ENCODE measurements at places on chromosomes 3 and 15.

- no peak for DNase-seq
- H3K4me3 ChIP-seq, result no peak overlapping the region
- no peaks in the 10 kb centered on the region for H3K27me3 ChIP-seq
- H3K36me3 ChIP-seq, result no peaks in the 10 kb centered on the region
- H3K27ac ChIP-seq, result no peak overlapping the region
Observed at GRCh38 chr3:127439621-127440020, 150.9 kb downstream of the TPRA1 start.

DNA sequence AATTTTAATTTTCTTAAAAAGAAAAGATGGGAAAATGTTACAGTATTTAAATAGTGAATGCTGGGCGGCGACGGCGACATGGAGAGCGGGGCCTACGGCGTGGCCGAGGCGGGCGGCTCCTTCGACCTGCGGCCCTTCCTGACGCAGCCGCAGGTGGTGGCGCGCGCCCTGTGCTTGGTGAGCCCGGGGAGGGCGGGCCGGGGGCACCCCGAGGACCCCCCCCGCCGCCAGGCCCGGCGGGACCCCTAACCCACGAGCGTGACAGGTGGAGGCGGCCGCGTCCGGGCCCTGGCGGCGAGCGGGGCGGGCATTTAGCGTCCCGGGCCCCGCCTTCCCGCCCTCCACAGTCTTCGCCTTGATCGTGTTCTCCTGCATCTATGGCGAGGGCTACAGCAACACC is 38.4 kb upstream of the GOLGA8J start:
- no peak overlapping the region for H3K4me3 ChIP-seq
- H3K36me3 ChIP-seq, result no peaks in the 10 kb centered on the region
- peaks cover 13% of the 10 kb centered on the region for H3K4me1 ChIP-seq
- H3K27ac ChIP-seq, result no peak overlapping the region
- no peak for DNase-seq

DNA sequence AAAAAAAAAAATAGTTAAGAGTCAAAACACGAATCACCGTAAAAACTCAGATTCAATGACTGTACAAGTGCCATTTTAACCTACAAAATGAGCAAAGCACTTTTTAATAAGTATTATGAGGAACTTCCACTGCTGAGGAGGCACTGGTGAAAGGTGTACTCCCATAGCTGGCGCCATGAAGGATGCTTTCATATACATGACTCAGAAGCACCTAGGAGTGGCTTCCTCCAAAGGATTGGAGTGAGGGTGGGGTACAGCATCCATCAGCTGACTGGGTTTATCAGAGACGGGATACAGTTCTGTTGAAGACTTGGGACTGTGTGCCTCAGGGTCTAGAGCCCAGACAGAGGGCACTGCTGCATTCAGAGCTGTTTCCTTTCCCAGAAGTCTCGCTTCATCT is 60.9 kb upstream of the MEX3B start:
- H3K4me1 ChIP-seq, result peaks cover 3% of the 10 kb centered on the region
- no peak for DNase-seq
- H3K27me3 ChIP-seq, result peaks cover 13% of the 10 kb centered on the region

- 0 out of 2 replicates have a peak overlapping the region, but pooled peaks have one; percentile 35 for H3K27ac ChIP-seq
- peak; percentile 67 for DNase-seq
- H3K4me3 ChIP-seq, result no peak overlapping the region
Observed at GRCh38 chr3:177284383-177284881, 87.2 kb upstream of the TBL1XR1 start.

GRCh38 chr3:194688200-194688740 is 2.6 kb downstream of the FAM43A start:
- H3K4me3 ChIP-seq, result peak overlapping the region; percentile 64
- DNase-seq, result peak; percentile 48
- no peak overlapping the region for H3K27ac ChIP-seq
- H3K4me1 ChIP-seq, result peaks cover 37% of the 10 kb centered on the region

GRCh38 chr3:34216711-34217335 is 418.4 kb downstream of the PDCD6IP start:
- H3K27ac ChIP-seq, result no peak overlapping the region
- 0 out of 2 replicates have a peak, but pooled peaks cover 7% of the 10 kb centered on the region for H3K4me1 ChIP-seq
- no peaks in the 10 kb centered on the region for H3K36me3 ChIP-seq
- no peak for DNase-seq
- no peaks in the 10 kb centered on the region for H3K27me3 ChIP-seq

GRCh38 chr15:69794645-69795469 is 302.9 kb downstream of the TLE3 start:
- H3K4me3 ChIP-seq, result no peak overlapping the region
- peaks cover 7% of the 10 kb centered on the region for H3K4me1 ChIP-seq
- no peaks in the 10 kb centered on the region for H3K27me3 ChIP-seq
- H3K27ac ChIP-seq, result peak overlapping the region; percentile 45
- H3K36me3 ChIP-seq, result no peaks in the 10 kb centered on the region
- DNase-seq, result no peak

DNA sequence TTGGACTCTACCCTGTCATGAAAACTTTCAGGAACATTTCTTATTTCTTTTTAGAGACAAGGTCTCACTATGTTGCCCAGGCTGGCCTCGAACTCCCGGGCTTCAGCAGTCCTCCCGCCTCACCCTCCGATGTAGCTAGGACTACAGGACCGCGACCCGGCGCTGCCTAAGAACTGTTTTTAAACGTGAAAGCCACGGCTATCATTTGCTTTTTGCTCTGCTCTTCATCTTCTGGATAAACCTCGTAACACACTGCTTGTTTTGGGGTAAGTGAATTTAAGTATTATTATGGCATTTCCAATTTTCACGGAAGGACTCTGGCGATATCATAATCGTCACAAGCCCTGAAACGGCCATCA is 14.3 kb upstream of the CCNL1 start:
- peak overlapping the region; percentile 86 for H3K4me3 ChIP-seq
- peaks cover 16% of the 10 kb centered on the region for H3K36me3 ChIP-seq
- no peak for DNase-seq
- H3K27ac ChIP-seq, result peak overlapping the region; percentile 99

- H3K4me3 ChIP-seq, result no peak overlapping the region
- no peaks in the 10 kb centered on the region for H3K27me3 ChIP-seq
- no peak overlapping the region for H3K27ac ChIP-seq
- no peaks in the 10 kb centered on the region for H3K36me3 ChIP-seq
- peaks cover 11% of the 10 kb centered on the region for H3K4me1 ChIP-seq
Observed at GRCh38 chr3:88991496-88991895, 115.9 kb upstream of the EPHA3 start.

- H3K36me3 ChIP-seq, result no peaks in the 10 kb centered on the region
- DNase-seq, result no peak
- H3K4me1 ChIP-seq, result 0 out of 2 replicates have a peak, but pooled peaks cover 8% of the 10 kb centered on the region
- H3K27me3 ChIP-seq, result no peaks in the 10 kb centered on the region
- no peak overlapping the region for H3K27ac ChIP-seq
Observed at GRCh38 chr3:15979495-15979894, 181.7 kb upstream of the ANKRD28 start.

- peak overlapping the region; percentile 67 for H3K4me3 ChIP-seq
- peaks cover 50% of the 10 kb centered on the region for H3K27me3 ChIP-seq
- peaks cover 9% of the 10 kb centered on the region for H3K4me1 ChIP-seq
Observed at GRCh38 chr3:52246728-52247408, 1.3 kb downstream of the PPM1M start.

GRCh38 chr15:39132954-39133600 is 447.8 kb upstream of the THBS1 start:
- peaks cover 9% of the 10 kb centered on the region for H3K4me1 ChIP-seq
- no peak for DNase-seq
- H3K36me3 ChIP-seq, result no peaks in the 10 kb centered on the region
- no peak overlapping the region for H3K4me3 ChIP-seq
- H3K27ac ChIP-seq, result no peak overlapping the region
- H3K27me3 ChIP-seq, result no peaks in the 10 kb centered on the region

DNA sequence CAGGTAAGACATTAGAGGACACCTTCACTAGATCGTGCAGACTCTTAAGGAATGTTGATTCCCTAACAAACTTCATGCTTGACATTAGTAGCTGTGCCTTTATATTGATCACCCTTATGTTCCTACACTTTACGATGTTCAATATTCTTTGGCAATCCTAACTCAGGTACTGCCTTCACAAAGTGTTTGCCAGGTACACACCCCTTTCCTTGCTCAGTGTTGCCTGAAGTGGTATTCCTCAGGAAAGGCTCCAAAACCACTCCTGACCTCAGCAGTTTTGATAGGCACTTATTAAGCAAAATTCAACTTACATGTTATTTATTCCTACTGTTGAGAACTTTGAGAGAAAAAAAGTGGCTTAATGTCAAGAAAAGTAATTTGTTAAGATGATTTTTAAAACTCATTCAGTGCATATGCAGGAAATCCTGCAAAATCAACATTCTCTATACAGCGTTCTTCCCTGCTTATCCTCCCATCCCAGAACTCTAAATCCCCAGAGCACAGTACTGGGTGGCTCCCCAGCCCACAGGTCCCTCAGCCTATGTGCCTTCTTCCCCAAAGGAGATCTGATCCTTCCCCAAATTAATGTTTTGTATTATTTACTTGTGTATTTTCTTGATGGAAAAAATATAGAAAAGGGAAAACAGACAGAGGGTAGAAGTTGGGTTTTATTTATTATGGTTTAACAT is 260.7 kb downstream of the MECOM start:
- no peak overlapping the region for H3K4me3 ChIP-seq
- H3K4me1 ChIP-seq, result peaks cover 32% of the 10 kb centered on the region
- H3K27me3 ChIP-seq, result no peaks in the 10 kb centered on the region
- no peaks in the 10 kb centered on the region for H3K36me3 ChIP-seq
- DNase-seq, result no peak
- H3K27ac ChIP-seq, result no peak overlapping the region

DNA sequence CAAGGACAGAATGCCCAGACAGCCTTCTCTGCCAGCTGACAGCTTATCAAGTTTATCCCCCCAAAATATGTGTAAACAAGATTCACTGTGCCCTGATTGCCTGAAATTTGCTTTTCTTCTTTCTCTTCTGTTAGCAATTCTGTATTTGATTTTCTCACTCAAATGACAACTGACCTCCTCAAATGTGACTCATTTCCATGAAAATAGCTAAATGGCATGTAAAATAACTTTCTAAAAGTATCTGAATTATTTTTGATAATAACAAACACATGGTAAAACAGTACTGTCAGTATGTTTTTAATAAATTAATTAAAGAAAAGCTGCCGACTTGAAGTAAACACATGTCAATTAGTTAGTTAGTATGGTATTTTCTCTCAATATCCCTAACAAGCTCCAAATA is 202.3 kb upstream of the STAC start:
- no peaks in the 10 kb centered on the region for H3K36me3 ChIP-seq
- no peak overlapping the region for H3K4me3 ChIP-seq
- no peak overlapping the region for H3K27ac ChIP-seq
- DNase-seq, result no peak
- H3K27me3 ChIP-seq, result no peaks in the 10 kb centered on the region
- peaks cover 25% of the 10 kb centered on the region for H3K4me1 ChIP-seq

- no peak overlapping the region for H3K27ac ChIP-seq
- no peak overlapping the region for H3K4me3 ChIP-seq
- peaks cover 67% of the 10 kb centered on the region for H3K36me3 ChIP-seq
- H3K4me1 ChIP-seq, result no peaks in the 10 kb centered on the region
- DNase-seq, result no peak
Observed at GRCh38 chr3:47634996-47635395, 56.3 kb upstream of the CSPG5 start.

GRCh38 chr15:41978534-41978933 is 6.2 kb upstream of the EHD4 start:
- no peak overlapping the region for H3K4me3 ChIP-seq
- H3K27ac ChIP-seq, result no peak overlapping the region
- H3K4me1 ChIP-seq, result peaks cover 20% of the 10 kb centered on the region
- no peaks in the 10 kb centered on the region for H3K36me3 ChIP-seq

- H3K36me3 ChIP-seq, result no peaks in the 10 kb centered on the region
- DNase-seq, result no peak
- peaks cover 32% of the 10 kb centered on the region for H3K4me1 ChIP-seq
- peaks cover 27% of the 10 kb centered on the region for H3K27me3 ChIP-seq
Observed at GRCh38 chr3:149673393-149673792, 15.6 kb upstream of the WWTR1 start.

- H3K4me1 ChIP-seq, result peaks cover 9% of the 10 kb centered on the region
- no peak for DNase-seq
- peaks cover 20% of the 10 kb centered on the region for H3K36me3 ChIP-seq
- H3K27ac ChIP-seq, result no peak overlapping the region
- no peak overlapping the region for H3K4me3 ChIP-seq
Observed at GRCh38 chr15:22887157-22887951, 48.9 kb downstream of the NIPA2 start.

DNA sequence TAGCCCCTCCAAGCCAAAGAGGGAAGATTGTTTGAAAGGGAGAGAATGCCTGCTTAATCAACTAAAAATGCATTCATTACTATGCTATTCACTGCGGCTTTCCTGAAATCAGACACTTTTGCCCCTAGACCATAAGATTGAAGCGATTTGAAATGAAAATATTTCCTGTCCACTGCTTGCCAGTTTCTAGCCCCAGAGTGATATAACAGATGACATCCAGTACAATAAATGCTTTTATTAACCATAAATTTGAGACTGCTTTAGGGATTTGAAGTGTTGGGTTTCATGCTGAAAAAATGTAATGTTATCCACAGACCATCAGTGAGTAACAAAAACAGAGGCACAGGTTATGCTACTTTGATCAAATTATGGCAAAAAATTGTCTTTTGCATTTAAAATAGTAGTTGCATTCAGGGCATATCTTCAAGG is 14.1 kb downstream of the IL17RD start:
- H3K27ac ChIP-seq, result no peak overlapping the region
- no peaks in the 10 kb centered on the region for H3K27me3 ChIP-seq
- DNase-seq, result no peak
- peaks cover 18% of the 10 kb centered on the region for H3K36me3 ChIP-seq
- peaks cover 62% of the 10 kb centered on the region for H3K4me1 ChIP-seq

GRCh38 chr3:72180405-72180804 is 395.5 kb upstream of the PROK2 start:
- peaks cover 11% of the 10 kb centered on the region for H3K4me1 ChIP-seq
- no peak overlapping the region for H3K27ac ChIP-seq
- no peak for DNase-seq
- H3K4me3 ChIP-seq, result no peak overlapping the region

GRCh38 chr3:17456046-17456445 is 286.4 kb downstream of the TBC1D5 start:
- H3K36me3 ChIP-seq, result peaks cover 3% of the 10 kb centered on the region
- no peaks in the 10 kb centered on the region for H3K4me1 ChIP-seq
- no peak for DNase-seq
- H3K27ac ChIP-seq, result no peak overlapping the region
- H3K4me3 ChIP-seq, result no peak overlapping the region

All from WTC11 (cell line).